Progenitor cell of endocrine pancreas (in vitro differentiated cells): ENCODE measurements at places on chromosomes 7 and 10. TPM values are rescaled to one million over a fixed set of nuclear protein-coding genes. Genes with fewer than 3 reads are reported as not detected.

GRCh38 chr7:11193131-11193867 lies 219.6 kb downstream of the PHF14 start:
- DNase-seq = no peak
- H3K27me3 ChIP-seq = peaks cover 12% of the 10 kb centered on the region
- H3K4me3 ChIP-seq = peak overlapping the region; percentile 56
- H3K36me3 ChIP-seq = no peaks in the 10 kb centered on the region

GRCh38 chr7:107224374-107225223 lies 55.8 kb downstream of the HBP1 start:
- no peaks in the 10 kb centered on the region for H3K27me3 ChIP-seq
- DNase-seq = no peak
- H3K4me3 ChIP-seq = no peak overlapping the region
- peaks cover 2% of the 10 kb centered on the region for H3K36me3 ChIP-seq
- H3K4me1 ChIP-seq = peaks cover 1% of the 10 kb centered on the region
- peak overlapping the region; percentile 48 for H3K27ac ChIP-seq

DNA sequence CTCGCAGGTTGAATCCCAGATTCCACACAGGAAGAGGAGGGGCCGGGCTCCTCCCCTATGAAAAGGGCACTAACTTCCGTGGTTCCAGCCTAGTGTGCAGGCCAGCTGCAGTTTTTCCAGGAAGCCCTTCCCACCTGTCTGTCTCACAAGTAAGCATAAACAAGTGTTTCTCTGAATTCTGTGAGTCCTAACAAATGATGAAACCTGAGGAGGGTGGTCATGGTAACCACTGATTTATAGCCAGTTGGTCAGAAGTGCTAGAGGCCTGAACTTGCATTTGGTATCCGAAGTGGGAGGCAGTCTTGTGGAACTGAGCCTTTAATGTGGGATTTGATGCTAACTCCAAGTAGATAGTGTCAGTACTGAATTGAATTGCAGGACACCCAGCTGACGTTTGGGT lies 54.7 kb upstream of the STEAP4 start:
- no peaks in the 10 kb centered on the region for H3K36me3 ChIP-seq
- no peak overlapping the region for H3K4me3 ChIP-seq
- no peak overlapping the region for H3K27ac ChIP-seq

- peak overlapping the region; percentile 49 for H3K27ac ChIP-seq
- H3K4me3 ChIP-seq = peak overlapping the region; percentile 22
- no peak for DNase-seq
Measured at GRCh38 chr7:52956379-52956915, 79.0 kb upstream of the POM121L12 start.

GRCh38 chr10:15486404-15486803 lies 115.3 kb upstream of the FAM171A1 start:
- H3K27ac ChIP-seq = no peak overlapping the region
- no peak overlapping the region for H3K4me3 ChIP-seq
- DNase-seq = no peak
- H3K27me3 ChIP-seq = peaks cover 3% of the 10 kb centered on the region
- H3K36me3 ChIP-seq = no peaks in the 10 kb centered on the region
- H3K4me1 ChIP-seq = peaks cover 8% of the 10 kb centered on the region

- peaks cover 4% of the 10 kb centered on the region for H3K4me1 ChIP-seq
- no peaks in the 10 kb centered on the region for H3K36me3 ChIP-seq
- H3K27me3 ChIP-seq = no peaks in the 10 kb centered on the region
- H3K4me3 ChIP-seq = no peak overlapping the region
Measured at GRCh38 chr7:158449942-158450341, 137.7 kb downstream of the PTPRN2 start.

DNA sequence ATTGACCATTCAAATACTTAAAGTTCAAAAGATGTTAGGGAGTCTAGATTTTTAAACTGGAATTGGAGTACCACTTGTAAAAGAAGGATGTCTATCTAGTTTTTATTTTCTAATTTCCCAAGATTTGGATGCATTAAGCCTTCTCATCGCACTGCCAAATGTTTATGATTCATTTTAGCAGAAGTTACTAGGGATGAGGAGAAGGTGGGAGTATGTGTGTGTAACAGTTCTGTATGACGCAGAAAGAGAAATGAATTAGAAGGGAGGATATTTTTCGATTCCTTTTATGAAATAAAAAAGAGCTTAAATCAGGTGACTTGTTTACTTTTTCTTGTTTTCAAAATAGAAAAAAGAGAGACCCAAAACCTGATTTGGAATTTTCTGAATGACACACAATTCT lies 6.8 kb upstream of the SLK start:
- peaks cover 8% of the 10 kb centered on the region for H3K27me3 ChIP-seq
- H3K36me3 ChIP-seq = no peaks in the 10 kb centered on the region
- no peak overlapping the region for H3K27ac ChIP-seq
- H3K4me1 ChIP-seq = no peaks in the 10 kb centered on the region
- H3K4me3 ChIP-seq = no peak overlapping the region
- no peak for DNase-seq

GRCh38 chr7:29494350-29494749 lies 69.3 kb upstream of the PRR15 start:
- H3K4me1 ChIP-seq = peaks cover 22% of the 10 kb centered on the region
- no peak overlapping the region for H3K27ac ChIP-seq
- no peak overlapping the region for H3K4me3 ChIP-seq

- H3K27ac ChIP-seq = peak overlapping the region; percentile 79
- no peak for DNase-seq
- H3K27me3 ChIP-seq = no peaks in the 10 kb centered on the region
- H3K4me3 ChIP-seq = peak overlapping the region; percentile 94
- H3K4me1 ChIP-seq = peaks cover 43% of the 10 kb centered on the region
Measured at GRCh38 chr10:86759073-86759672, 2.8 kb downstream of the BMPR1A start.

DNA sequence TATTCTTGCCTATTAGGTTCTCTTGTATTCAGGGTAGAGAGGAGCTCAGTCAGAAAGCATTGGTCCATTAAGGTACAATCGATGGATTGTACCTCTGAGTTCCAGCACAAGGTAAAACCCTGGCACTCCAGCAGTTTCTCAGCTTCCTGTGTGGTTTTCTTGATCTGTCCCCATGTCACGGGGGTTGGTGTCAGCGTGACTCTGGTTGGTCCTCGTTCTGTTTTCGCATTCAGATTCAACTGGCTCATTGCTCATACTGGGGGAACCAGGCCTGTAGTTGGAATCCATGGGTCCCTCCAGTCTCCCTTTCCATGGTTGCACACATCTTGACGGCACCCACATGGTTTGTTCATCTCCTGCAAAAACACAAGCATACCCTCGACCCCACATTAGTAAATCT lies 32.7 kb upstream of the RASGEF1A start:
- no peak overlapping the region for H3K4me3 ChIP-seq
- H3K27ac ChIP-seq = no peak overlapping the region
- no peaks in the 10 kb centered on the region for H3K36me3 ChIP-seq
- DNase-seq = no peak

- peak within 1 kb of the TSS; percentile 98 for H3K4me3 ChIP-seq
- peak; percentile 74 for DNase-seq
- peaks cover 36% of the 10 kb centered on the region for H3K4me1 ChIP-seq
- H3K36me3 ChIP-seq = no peaks in the 10 kb centered on the region
- no peaks in the 10 kb centered on the region for H3K27me3 ChIP-seq
Measured at GRCh38 chr10:79068562-79069324, at the start of gene ZMIZ1. Gene ZMIZ1 (plus strand): TSS chr10:79068966. CDS start chr10:79201633, 132,667 bp downstream.

GRCh38 chr7:79165225-79165624 lies 288.2 kb downstream of the MAGI2 start:
- no peak overlapping the region for H3K27ac ChIP-seq
- no peak for DNase-seq
- H3K4me3 ChIP-seq = no peak overlapping the region

DNA sequence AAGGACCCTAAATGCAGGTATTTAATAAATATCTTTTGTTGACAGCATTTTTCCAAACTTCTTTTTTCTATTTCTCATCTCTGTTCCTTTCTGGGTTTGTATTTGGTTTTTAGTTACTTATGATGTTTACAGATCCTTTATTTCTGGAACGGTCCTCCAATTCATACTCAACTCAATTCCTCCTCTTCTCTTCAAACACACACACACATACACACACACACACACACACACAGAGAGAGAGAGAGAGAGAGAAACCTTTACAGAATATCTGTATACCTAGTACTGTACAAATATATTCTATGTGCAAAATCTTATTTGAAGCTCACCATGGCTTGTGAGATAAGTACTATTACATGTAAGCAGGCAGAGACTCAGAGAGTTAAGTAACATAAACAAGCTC lies 21.6 kb upstream of the GOT1 start:
- H3K27ac ChIP-seq = no peak overlapping the region
- no peak for DNase-seq
- no peak overlapping the region for H3K4me3 ChIP-seq
- H3K4me1 ChIP-seq = peaks cover 17% of the 10 kb centered on the region
- H3K36me3 ChIP-seq = no peaks in the 10 kb centered on the region
- peaks cover 24% of the 10 kb centered on the region for H3K27me3 ChIP-seq

GRCh38 chr10:59757966-59758365 lies 4.7 kb upstream of the MRLN start:
- H3K27me3 ChIP-seq = no peaks in the 10 kb centered on the region
- no peak overlapping the region for H3K27ac ChIP-seq
- peaks cover 9% of the 10 kb centered on the region for H3K4me1 ChIP-seq
- no peak overlapping the region for H3K4me3 ChIP-seq
- H3K36me3 ChIP-seq = peaks cover 1% of the 10 kb centered on the region

- peak overlapping the region; percentile 95 for H3K27ac ChIP-seq
- peaks cover 35% of the 10 kb centered on the region for H3K27me3 ChIP-seq
- H3K4me3 ChIP-seq = no peak overlapping the region
- no peak for DNase-seq
Measured at GRCh38 chr10:98460837-98461499, 14.2 kb upstream of the HPS1 start.

DNA sequence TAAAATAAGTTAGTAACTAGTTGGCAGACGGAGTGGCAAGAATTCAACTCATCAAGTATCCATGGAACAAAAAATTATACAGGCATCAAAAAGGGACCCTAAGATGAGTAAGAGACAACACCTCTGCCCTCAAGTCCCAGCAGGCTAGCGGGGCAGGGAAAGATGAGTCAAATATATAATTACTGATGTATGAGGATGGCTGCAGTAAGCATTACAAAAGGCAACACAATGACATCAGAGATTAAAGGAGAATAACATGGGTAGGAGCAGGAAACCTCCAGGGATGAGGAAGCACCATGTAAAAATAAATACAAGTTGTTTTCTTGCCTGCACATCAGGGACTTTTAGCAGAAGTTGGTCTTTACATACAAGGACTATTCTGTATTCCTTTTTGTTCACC lies 49.4 kb downstream of the SCRN1 start:
- no peak for DNase-seq
- no peaks in the 10 kb centered on the region for H3K4me1 ChIP-seq
- H3K27ac ChIP-seq = no peak overlapping the region
- H3K27me3 ChIP-seq = no peaks in the 10 kb centered on the region
- H3K36me3 ChIP-seq = peaks cover 54% of the 10 kb centered on the region

DNA sequence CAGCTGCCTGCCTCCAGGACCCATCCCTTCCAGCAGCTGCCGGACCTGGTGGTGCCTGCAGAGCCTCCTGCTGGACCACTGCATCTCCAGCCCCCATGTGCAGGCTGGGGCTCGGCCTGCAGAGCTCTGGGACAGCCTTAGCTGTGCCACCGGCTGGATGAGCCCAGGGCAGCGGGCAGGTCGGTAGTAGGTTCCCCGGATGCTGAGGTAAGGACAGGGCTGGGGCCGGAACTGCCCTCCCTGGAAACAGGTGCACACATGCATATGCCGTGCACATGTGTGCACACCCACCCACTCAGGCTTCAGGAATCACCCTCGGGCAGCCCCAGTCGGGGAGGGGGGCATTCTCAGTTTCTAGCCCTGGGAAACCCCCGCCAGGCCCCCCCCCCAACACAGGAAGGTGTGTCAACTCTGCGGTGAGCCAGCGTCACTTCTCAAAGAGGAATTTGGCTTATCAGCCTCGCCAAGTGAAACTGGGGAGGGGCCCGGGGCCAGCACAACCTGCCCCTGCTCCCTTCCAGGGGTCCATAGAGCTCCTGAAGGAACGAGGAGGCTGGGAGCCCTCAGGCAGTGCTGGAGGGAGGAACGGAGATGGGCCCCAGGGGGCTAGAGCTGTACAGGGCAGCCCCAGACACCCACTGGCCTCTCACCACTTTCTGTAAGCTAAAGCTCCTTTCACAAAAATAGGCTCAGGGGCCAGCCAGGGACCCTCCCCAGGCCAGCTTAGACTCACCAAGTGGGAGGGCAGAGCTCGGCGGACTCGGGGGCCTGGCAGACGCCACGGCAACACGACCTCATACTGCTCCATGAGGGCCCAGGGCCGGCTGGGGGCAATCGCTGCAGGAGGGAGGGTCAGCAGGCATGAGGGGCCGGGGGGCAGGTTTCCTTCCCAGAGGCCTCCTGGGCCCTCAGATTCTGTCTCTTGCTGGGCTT lies 1.7 kb downstream of the ADAM8 start:
- no peaks in the 10 kb centered on the region for H3K27me3 ChIP-seq
- H3K4me3 ChIP-seq = no peak overlapping the region
- no peak overlapping the region for H3K27ac ChIP-seq

- H3K27me3 ChIP-seq = no peaks in the 10 kb centered on the region
- no peak for DNase-seq
- H3K27ac ChIP-seq = no peak overlapping the region
- H3K4me1 ChIP-seq = no peaks in the 10 kb centered on the region
- H3K4me3 ChIP-seq = no peak overlapping the region
- H3K36me3 ChIP-seq = no peaks in the 10 kb centered on the region
Measured at GRCh38 chr10:58734664-58735063, 222.0 kb downstream of the BICC1 start.

Gene SPDYE2
- not detected in 2 replicates for total RNA-seq

Gene ADAM12
- 1.8 and 5.2 TPM in 2 replicates for total RNA-seq

Gene CCDC146
- total RNA-seq = 14.8 TPM in 2 replicates

Gene CYP3A7
- total RNA-seq = not detected in 2 replicates

Gene CHST3
- 12.9 and 14.1 TPM in 2 replicates for total RNA-seq

Gene KLF14
- 0.09 and 0.14 TPM in 2 replicates for total RNA-seq

Gene NACAD
- total RNA-seq = 10.1 and 11.7 TPM in 2 replicates

Gene CYP2C18
- total RNA-seq = not detected in 2 replicates

Gene VWDE
- 5.8 and 5.9 TPM in 2 replicates for total RNA-seq

Gene ACBD5
- total RNA-seq = 19.7 and 21.3 TPM in 2 replicates

Gene LBX1
- not detected in 2 replicates for total RNA-seq
